ENCODE measurements at places on chromosomes 7 and 10. TPM values are rescaled to one million over a fixed set of nuclear protein-coding genes. Genes with fewer than 3 reads are reported as not detected.

The ANKRD30A gene
- polyA plus RNA-seq, result not detected

- no peak for DNase-seq
Observed at GRCh38 chr7:108358553-108358952, 97.7 kb downstream of the NRCAM start.

- DNase-seq, result no peak
Observed at GRCh38 chr10:49158404-49158803, 24.6 kb upstream of the FAM170B start.

GRCh38 chr10:95509251-95509650 is 51.9 kb downstream of the SORBS1 start:
- peak; percentile 14 for DNase-seq

DNA sequence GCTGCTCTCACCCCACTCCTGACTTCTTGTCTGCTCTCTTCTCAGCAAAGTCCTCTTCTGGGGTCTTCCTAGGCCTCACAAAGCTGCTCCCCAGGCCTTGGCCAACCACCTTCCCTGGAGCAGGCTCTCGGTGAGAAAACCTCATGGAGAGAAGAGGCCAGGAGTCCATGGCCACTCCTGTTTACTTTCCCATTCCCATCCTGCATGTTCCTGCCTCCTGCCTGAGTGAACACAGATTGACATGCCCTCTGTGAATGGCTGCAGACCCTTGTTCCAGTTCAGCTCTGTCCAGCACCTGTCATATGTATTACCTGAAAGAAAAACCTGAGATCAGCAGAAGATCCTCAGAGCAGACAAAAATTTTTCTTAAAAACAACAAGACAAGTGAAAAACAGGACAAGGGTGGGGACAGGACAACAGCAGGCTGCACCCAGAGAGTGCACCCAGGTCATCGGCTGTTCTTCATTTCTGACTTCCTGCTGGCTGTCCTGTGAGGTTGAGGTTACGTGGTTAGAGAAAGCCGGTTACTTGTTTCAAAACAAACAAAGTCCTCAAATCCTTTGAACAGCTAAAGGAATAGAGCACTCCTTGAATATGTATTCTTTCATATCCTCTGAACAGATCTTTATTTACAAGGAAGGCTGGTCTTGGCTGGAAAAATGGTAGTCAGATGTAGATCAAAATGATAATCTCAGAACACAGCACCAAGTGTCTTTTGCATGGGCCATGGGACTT is 34.0 kb upstream of the DLD start:
- DNase-seq, result no peak

DNA sequence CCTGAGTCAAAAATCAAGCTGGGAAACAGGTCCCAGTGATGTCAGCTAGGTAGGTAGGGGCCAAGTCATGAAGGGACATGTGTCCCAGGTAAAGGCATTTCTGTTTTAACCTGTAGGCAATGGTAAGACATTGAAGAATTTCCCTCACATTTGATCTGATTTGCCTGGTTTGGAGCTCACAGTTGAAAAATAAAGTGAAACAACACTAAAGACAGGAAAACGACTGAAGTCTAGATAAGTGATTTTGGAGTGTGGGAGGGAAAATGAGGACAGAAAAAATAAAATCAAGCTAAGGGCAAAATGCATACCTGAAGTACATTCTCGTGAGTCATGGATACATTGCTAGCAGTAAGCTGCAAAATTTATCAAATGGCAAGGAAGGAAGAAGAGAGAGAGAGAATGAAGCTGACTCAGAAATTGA is 169.9 kb downstream of the SKIDA1 start:
- DNase-seq, result no peak

- no peak for DNase-seq
Observed at GRCh38 chr10:132329565-132330485, 2.2 kb upstream of the LRRC27 start.
